NCI-H1092 treated with DMSO at 0.1 percent for 48 hours (cell line): ENCODE measurements at places on chromosomes 7 and 10.

- DNase-seq = no peak
These were observed 105.2 kb downstream of the PLCE1 start for GRCh38 chr10:94098896-94099295.

DNA sequence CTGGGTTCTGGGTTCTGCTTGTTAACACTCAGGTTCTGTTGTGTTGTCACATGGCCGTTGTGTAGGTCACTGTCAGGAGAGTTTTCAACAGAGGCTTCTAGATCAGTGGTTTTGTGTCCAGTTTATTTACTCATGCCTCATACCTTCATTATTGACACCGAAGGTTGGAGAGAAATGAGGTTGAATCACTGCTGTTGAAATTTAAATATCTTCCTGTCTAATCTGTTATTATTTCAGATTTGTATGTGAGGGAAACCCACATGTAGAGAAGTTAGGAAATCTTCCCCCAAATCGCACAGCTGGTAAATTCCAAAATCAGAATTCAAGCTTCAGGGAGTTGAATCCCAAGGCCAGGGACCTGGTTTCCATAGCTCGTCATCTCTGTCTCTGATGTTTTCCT, 28.3 kb upstream of the KLF6 start:
- no peak for DNase-seq

DNA sequence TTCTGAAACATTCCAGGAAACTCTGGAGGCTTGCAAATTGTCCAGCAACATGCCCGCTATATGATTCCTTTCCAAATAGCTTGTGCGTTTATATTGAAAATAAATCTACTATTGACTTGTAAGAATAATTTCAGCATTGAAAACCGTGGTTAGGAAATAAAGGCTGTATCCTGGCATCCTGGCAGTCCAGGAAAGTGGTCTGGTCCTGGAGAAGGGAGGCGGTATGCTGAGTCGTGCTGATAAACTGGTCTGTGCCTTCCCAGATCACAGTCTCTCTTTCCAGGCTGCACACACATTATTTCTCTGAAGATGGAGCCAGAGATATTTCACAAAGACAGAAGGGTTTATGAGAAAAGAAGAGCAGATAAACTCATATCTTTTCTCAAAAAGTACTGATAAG, 350.1 kb upstream of the COBL start:
- no peak for DNase-seq

GRCh38 chr7:112995059-112995824, 91.4 kb downstream of the GPR85 start:
- DNase-seq = no peak

- no peak for DNase-seq
These were observed 62.7 kb upstream of the NFKB2 start for GRCh38 chr10:102332772-102333171.

- peak; percentile 24 for DNase-seq
These were observed 533.4 kb upstream of the SEMA3D start for GRCh38 chr7:85719981-85720953.

- peak; percentile 86 for DNase-seq
These were observed 49.1 kb downstream of the AOC1 start for GRCh38 chr7:150901160-150902035.

DNA sequence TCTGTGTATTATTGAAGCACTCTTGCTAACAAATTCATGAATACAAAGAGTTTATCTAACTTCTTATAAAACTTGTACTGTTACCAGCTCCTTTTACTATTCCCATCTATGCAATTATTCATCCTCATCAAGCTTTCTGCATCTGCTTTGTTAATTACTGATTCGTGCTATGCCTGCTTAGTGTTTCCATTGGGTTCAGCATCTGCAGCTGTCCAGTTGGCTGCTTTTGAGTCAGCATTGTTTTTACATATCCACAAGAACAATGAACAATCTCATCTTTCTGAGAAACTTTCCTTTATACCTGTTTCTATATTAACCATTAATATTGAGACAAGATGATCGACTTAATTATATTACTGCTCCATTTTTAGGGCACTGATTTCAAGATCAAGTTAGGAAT, 19.6 kb upstream of the ANLN start:
- no peak for DNase-seq

DNA sequence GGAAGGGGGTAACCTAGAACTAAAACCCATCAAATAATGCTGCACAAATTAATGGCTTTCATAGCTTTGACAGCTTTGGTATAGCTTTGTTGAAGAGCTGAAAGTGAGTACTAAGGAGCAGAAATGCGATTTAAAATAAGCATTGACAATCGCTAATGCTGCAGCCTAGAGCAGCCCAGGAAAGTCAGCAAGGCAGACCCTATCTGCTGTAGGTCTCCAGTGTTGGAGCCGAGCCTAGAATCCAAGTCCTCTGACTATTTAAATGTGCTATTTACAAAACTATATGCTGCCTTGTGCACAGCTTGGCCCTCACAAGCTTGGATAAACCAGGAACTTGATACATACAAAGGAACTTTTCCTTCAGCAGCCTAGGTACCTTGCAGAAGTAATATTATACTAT, 64.9 kb upstream of the ASAH2 start:
- no peak for DNase-seq

GRCh38 chr10:112202561-112203241, 19.1 kb upstream of the GPAM start:
- no peak for DNase-seq

GRCh38 chr10:121648493-121648892, 50.2 kb upstream of the FGFR2 start:
- no peak for DNase-seq

GRCh38 chr10:73841061-73841421, 29.6 kb upstream of the NDST2 start:
- DNase-seq = no peak

GRCh38 chr7:82566752-82567151, 123.2 kb upstream of the CACNA2D1 start:
- peak; percentile 82 for DNase-seq

- no peak for DNase-seq
These were observed 123.8 kb downstream of the IPMK start for GRCh38 chr10:58143944-58144343.

GRCh38 chr7:138186951-138187351, 110.7 kb downstream of the AKR1D1 start:
- no peak for DNase-seq

DNA sequence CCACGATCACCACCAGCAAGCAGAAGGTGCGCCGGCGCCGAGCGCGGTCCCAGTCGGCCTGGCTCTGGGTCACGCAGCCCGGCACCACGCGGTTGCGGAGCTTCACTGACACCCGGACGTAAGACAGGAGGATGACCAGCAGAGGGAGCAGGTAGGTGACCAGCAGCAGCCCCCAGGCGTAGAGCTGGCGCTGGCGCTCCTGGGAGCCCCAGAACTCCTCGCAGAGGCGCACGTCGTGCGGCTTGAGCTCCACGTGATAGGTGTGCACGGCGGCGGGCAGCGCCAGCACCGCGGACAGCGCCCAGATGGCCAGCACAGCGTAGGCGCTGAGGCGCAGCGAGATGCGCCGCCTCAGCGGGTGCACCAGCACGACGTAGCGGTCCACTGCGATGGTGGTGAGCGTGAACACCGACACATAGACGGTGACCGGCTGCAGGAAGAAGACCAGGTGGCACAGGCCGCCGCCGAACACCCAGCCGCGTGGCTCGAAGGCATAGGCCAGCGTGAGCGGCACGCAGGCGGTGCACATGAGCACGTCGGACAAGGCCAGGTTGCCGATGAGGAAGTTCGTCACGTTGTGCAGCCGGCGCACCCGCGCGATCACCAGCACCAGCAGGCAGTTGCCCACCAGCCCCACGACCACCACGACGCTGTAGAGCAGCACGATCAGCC, 920 bp downstream of the PRLHR start:
- peak; percentile 46 for DNase-seq

DNA sequence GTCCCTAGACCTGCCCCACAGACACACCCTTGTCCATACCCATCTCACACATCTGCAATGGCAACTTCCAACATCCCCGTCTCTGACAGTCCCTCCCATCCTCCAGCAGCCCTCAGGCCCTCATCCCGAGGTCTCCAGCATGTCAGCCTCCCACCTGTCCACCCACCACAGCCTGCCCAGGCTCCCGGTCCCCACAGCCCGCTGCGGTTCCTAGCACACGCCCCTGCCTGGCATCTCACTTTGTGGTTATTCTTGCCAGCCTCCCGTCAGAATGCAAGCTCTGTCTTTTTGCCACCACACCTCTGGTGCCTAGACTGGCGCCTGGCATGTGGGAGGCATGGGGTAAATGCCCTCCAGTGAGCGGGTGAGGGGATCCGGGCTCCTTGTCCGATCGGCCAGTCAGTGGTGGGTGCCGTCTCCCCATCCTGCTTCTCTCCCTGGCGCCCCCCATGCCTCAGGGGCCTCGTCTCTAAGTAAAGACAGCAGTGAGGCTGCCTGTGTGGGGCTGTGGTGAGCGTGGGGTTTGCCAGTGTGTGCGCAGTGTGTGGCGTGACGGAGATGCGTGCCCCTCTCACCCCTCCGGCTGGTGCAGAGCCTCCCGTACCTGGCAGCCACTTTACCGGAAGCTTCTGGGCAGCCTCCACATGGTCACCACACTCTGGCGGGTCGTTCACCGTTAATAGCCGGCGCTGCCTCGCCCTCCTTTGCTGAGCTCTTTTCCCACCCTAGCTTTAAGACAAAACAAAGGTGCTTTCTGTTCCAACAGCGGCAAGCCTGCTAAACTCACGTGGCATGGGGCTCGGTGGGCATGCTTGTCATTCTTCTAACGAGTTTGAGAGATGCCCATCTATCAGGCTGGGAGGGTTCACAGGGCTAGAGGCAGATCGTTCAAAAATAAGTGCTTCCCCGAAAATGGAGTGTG, 28.5 kb upstream of the TTYH3 start:
- no peak for DNase-seq

GRCh38 chr7:42189535-42189934, 47.5 kb downstream of the GLI3 start:
- no peak for DNase-seq

GRCh38 chr7:79927116-79927515, 207.5 kb upstream of the GNAI1 start:
- DNase-seq = no peak

DNA sequence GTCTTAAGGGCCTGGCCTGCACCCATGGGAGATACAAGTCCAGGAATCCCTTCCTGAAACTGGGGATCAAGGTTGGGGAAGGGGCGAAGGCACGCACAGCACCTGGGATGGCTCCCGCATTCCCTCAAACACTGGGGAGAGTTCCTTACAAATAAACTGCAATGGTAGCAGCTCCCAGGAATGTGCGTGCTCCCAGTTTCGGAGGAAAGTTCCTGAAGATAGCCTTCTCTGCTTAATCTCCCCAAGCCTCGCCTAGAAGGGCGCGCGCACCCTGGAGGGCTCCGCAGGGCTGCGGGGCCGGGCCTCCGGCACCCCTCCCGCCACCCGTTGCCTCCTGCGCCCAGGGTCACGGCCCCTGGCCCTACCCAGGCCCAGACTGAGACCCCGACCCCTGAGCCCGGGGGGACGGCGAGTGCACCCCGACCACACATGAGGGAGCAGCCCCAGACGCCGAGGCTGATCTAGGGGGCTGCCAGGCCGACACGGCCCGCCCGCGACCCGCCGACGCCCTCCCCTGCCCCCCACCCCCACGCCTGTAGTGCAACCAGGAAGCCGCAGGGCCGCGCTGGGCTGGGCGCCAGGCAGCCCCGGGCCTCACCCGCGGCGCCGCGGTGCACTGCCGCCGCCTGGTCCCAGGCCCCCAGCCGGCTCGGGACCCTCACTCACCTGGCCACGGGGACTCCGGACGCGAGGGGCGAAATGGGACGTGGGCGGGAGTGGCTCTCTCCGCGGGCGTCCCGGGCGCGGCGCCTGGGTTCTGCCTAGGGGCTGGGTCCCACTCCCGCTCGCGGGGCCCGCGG, 460 bp downstream of the ANXA11 start:
- no peak for DNase-seq

GRCh38 chr10:13375791-13376190, 27.7 kb upstream of the SEPHS1 start:
- DNase-seq = no peak

GRCh38 chr10:24908793-24909423, 43.5 kb downstream of the PRTFDC1 start:
- no peak for DNase-seq

DNA sequence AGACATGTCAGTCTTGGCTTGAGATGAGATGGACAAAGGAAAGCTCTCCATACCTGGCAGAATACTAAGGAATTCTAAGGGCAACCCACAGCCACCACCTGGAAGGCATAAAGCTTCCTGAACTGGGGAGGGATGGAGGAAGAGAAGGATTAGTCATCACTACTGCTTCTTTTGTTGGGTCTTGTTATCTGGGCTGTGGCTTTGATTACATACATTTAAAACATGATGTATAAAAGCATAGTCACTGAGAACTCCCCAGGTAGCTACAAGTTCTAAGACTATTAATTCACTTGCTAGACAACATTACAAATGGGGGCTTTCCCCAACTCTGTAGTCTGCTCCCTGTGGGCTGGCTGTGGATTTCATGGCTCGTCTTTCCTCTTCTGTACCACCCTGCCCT, 58.2 kb downstream of the RBM33 start:
- DNase-seq = no peak

GRCh38 chr10:124378881-124379471, 39.7 kb downstream of the OAT start:
- DNase-seq = peak; percentile 50

DNA sequence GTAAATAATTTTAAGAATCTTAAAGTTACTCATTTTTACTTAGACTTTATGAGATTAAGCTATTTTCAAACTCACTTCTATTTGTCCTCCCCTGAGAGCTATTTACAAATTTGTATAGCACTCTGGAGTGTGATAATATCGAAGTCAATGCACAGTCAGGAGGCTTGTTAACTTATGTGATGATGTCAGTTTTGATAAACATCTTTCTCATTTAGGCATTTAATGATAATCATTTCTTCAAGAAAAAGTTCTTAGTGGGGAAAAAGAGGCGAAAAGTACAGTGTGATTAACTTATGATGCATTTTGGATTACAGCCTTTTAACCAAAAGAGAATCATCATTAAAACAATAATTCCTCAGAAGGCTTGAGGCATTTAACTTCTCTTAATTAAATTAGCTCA, 468.6 kb downstream of the AUTS2 start:
- no peak for DNase-seq

GRCh38 chr10:123619067-123619855, 46.9 kb upstream of the GPR26 start:
- DNase-seq = no peak

DNA sequence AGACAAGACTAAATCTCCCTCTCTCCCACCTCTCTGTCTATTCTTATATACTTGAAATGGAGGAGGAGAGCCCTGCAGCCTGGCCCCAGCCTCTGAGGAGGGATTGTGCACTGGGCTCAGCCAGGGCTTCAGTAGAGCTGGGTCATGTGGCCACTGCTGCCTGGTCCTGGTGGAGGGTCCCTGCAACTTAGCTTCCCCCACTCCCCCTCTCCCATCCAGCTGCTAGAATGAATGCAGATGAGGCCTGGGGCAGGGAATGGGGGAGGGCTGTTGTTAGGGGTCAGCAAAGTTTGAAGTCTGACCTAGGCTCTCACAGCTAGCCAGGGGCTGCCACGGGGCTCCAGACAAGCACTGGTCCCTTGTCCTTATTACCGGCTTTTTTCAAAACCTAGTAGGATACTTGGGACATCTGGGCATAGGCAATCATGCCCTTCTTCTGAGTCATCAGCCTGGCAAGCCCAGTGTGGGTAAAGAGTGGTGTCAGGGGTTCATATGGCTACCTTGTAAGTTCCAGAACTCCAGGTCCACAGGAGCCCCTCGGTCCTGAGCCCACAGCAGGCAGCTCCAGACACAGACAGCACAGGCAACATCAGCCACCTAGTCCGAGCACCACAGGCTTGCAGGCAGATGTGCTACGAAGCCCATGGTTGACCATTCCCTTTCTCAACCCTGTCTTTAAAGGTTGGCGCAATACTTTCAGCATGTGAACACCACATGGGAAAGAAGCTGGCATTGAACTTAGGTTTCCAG, 12.8 kb upstream of the CXCL12 start:
- no peak for DNase-seq

- no peak for DNase-seq
These were observed 30.2 kb upstream of the NUB1 start for GRCh38 chr7:151311294-151311864.

- DNase-seq = no peak
These were observed 19.0 kb downstream of the CDK6 start for GRCh38 chr7:92817398-92817797.
